ENCODE measurements at places on chromosomes 5 and 9.
A peak's percentile ranks its signal among the peaks of the same experiment; 100 is the strongest.

DNA sequence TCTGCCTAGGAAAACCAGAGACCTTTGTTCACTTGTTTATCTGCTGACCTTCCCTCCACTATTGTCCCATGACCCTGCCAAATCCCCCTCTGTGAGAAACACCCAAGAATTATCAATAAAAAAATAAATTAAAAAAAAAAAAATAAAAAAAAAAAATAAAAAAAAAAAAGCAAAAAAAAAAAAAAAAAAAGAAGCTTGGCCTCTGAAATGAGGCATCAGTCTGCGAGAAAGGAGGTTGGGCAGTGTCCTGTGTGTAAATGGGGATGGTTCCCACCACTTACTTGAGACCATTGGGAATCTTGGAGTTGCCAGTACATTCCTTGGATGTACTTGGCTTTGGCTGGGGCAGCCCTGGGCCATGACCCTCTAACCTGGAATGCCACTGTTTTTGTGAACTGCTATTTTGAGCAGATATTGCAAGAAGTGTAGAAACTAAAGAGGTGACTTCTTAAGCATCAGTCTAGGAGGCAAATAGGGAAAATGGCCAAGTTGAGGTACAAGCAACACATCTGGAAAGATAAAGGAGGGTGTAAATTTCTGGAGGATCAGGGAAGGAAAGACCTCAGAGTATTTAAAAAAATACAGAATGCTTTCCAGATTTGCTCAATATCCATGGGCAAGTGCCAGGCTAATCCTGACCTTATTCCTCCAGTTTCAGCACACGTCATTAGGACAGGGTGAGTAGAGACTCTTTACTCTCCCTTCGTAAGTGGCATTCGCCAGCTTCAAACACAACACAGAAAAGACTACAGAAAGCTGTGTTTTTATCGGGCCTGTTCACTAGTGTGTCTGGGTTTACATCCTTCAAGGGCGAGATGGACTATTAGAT lies 58.1 kb downstream of the HSPA4 start:
- DNase-seq: no peak

DNA sequence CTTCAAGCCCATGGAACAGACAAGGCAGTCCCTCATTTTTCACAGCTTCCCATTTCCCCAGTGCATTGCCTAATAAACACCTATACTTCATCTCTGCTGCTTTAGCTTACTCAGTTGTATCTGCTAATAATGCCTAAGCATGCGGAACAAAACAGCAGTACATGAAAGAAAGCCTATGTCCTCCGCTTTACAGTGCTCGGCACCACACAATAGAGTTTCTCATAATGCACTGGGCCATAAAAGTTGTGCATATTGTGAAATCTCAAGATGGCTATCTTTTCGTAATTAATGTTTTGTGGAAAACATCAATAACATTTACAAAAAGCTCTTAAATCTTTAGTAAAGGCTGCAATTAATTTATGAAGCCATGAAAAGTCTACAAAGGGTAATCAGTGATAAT lies 69.3 kb downstream of the DENND1A start:
- DNase-seq: no peak

- DNase-seq: no peak
Measured at GRCh38 chr5:159850160-159850559, 66.1 kb upstream of the ADRA1B start.

GRCh38 chr9:14926941-14927624 lies 16.9 kb upstream of the FREM1 start:
- DNase-seq: no peak

GRCh38 chr5:11334404-11334803 lies 569.8 kb downstream of the CTNND2 start:
- no peak for DNase-seq

DNA sequence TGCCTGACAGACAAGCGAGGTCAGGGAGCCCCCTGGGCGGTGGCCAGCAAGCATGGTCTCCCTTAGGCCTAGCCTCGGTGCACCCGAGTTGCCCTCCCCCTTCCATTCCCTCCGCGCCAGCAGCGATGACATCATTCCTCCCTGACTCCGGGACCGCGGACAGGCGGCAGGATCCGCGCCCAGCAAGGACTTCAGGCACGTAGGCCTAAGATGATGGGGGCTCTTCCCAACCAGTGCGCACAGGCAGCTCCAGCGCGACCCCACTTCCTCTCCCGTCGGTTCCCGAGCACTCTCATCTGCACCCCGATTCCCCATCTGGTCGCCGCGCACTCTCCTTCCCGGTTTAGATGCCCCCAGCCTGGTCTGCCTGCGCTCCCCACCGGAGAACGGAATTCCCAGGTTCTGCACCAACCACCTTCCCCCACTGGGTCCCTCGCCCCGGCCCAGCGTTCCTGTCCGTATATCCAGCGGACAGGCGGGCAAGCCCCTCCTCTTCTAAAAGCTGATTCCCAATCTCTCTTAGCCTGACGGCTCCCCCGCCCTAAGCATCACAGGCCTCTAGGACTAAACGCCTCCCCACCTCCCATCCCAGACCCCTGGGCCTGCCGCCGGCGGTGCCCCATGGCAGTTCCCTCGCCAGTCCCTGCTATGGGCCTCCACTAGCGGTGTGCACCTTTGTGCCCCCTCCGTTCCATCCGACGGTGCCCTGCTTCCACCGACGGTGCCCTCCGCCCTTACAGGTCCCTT lies 931 bp downstream of the FAM219A start:
- DNase-seq: peak; percentile 52

DNA sequence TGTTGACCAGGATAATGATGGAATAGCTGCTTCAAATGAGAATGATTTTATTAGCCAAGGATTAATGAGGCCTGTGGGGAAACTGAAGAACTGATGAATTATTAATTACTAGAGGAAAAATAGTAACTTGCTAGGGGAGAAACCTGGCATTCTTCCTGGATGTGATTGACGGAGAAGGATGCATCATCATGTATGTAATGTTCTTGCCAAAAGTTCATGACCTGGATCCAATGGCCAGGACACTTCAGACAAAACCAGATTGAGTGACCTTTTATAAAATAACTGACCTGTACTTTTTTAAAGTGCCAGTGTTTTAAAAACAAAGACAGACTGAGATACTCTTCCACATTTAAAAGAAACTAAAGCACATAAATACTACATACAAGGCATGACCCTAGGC lies 23.7 kb downstream of the KIAA1191 start:
- no peak for DNase-seq

- no peak for DNase-seq
Measured at GRCh38 chr5:68196876-68197275, 18.7 kb upstream of the PIK3R1 start.

DNA sequence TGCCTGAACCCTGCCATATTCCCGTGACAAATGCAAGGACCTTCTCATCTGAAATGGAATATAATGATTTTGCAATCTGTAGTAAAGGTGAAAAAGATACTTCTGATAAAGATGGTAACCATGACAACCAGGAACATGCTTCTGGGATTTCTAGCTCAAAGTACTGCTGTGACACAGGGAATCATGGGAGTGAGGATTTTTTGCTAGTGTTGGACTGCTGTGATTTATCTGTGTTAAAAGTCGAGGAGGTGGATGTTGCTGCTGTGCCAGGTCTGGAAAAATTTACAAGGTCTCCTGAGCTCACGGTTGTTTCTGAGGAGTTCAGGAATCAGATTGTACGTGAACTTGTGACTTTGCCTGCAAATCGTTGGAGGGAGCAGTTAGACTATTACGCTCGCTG lies 33.5 kb downstream of the AOPEP start:
- DNase-seq: no peak

DNA sequence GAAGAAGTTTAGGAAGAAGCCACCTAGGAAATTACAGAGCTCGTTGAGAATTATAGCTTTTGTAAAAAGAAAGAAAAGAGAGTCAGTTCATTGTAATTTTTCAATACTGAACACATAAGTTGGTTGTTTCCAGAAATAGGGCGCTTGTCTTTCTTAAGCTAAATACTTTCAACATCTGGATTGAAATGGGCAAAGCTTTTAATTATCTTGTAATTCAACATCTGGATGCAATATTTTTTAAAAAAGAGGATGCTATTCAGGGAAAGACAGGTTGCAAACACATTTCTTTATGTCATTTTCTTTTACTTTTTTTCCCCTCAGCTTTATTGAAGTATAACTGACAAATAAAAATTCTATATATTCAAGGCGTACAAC lies 100.7 kb upstream of the TRPC7 start:
- DNase-seq: no peak

GRCh38 chr9:126470241-126470993 lies 143.3 kb upstream of the LMX1B start:
- no peak for DNase-seq

DNA sequence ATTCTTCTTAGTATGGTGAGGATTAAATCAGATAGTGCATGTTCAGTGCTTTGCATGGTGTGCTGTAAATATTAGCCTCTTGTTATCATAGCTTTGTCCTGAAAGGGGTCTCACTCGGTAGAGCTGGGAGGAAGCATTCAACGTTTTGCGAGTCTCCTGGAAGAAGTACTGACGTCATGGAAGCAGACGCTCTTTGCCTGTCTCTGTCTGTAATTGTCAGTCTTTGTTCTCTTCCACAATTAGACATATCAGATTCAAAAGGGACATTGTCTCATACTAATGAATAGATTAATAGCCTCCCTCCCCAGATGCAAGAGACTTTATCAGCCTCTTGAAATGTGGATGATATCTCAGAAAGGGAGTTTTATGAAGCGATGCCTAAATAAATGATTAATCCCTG lies 91.8 kb upstream of the CXCL14 start:
- no peak for DNase-seq

DNA sequence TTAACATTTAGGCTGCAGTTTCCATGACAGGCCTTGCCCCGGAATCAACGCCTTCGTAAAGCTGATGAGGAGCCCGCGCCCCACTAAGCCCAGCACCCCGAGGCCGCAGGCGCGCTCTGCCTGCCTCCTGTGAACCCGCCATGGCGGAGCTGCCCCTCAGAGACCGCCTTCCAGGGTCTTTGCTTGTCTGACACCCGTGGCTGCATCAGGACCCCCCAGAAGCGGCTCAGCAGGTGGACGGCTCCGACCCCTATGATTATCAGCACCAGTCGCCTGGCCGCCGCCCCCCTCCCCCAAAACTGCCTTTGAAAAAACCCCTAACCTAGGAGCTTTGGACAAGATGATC lies 507 bp upstream of the DPH7 start:
- no peak for DNase-seq

- no peak for DNase-seq
Measured at GRCh38 chr5:136006761-136007251, 22.0 kb upstream of the TGFBI start.

GRCh38 chr5:150538007-150538917 lies 30.3 kb downstream of the NDST1 start:
- DNase-seq: no peak

- no peak for DNase-seq
Measured at GRCh38 chr9:113528088-113528487, 64.6 kb downstream of the RGS3 start.

- no peak for DNase-seq
Measured at GRCh38 chr9:28318515-28318914, 745.2 kb upstream of the C9orf72 start.

DNA sequence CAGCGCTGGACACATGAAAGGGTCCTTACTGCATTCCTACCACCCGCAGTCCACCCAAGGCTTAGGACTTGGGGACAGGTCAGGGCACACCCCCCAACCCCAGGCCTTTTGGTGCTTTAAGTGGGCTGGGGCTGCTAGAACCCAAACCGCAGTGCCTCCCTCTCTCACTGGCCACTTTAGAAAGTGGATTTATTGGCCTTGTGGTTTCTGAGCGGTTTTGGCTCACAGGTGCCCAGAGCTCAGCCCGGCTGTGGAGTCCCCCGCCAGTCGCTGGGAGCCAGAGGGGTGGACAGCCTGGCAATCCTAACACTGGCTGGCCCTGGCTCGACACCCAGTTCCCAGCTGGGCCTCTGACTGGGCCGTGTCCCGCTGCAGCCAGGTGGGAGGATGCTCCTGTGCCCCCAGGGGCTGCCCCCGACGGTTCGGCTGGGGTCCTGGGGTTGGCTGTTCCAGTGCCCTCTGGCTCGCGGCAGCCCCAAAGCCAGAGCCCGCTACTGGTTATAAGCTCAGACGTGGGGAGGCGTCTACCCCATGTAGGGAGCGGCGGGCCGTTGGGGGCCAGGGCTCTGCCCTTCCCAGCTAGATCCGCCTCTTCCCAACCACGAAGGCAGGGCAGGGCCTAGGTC lies 65.2 kb upstream of the RNU6ATAC start:
- no peak for DNase-seq

DNA sequence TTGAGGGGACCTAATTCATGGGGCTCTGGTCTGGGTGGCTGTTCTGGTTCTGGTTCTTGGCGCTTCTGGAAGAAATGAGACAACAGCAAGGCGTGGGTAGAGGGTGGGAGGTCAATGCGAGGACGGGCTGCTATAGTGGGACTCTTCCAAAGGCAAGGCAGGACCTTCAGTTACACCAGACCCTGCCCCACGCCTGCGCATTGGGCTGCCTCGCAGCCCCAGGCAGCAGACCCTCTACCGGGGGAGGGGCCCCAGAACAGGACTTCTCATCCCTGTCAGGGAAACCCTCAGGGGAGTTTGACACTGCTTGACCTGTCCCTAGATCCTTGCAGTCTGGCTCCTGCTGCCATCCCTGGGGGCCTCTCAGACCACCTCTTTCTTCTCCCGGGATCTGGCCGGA lies 18.5 kb downstream of the CCDC69 start:
- no peak for DNase-seq

DNA sequence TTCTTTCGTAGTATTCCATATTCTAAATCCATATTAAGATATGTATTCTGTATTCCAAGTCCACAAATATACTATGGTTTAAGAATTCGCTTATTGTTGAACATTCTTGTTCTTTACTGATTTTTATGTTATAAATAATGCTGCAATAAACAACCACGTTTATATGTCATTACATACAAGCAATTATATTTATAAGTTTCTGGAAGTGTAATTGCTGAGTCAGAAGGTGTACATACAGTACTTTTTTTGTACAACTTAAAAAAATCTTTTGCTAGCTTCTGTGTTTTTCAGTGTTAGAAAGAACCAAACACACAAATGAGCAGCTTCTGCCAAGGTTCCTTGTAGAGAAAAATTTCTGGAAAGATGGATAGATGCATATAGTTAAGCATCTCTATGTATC lies 48.6 kb upstream of the TNFAIP8 start:
- DNase-seq: no peak

GRCh38 chr5:132772291-132773070 lies 4.6 kb downstream of the SEPTIN8 start:
- DNase-seq: no peak

GRCh38 chr5:36202521-36202961 lies 39.2 kb downstream of the NADK2 start:
- DNase-seq: no peak

DNA sequence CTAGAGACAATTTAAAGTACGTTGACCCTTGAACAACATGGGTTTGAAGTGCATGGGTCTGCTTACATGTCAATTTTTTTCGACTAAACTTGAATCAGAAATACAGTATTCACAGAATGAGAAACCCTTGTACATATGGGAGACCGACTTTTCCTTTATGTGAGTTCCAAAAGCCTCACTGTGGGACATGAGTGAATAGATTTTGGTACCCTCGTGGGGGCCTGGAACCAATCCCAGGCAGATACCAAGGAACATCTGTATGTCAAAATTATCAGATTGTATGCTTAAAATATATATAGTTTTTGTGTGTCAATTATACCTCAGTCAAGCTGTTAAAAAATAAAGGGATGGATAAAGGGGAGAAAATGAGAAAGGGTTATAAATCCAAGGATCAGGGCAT lies 78.7 kb upstream of the MAN2A1 start:
- no peak for DNase-seq
